Sigmoid colon (tissue), 7 donors: ENCODE measurements at places on chromosomes 12 and 14. TPM values are rescaled to one million over a fixed set of nuclear protein-coding genes. Genes with fewer than 3 reads are reported as not detected.

The INHBE gene
- total RNA-seq = not detected

The CCDC38 gene
- not detected for total RNA-seq

The DTX1 gene
- 8.0 TPM for total RNA-seq

The KRT4 gene
- not detected for total RNA-seq

The SPIC gene
- not detected for total RNA-seq

The SMIM41 gene
- 5.7 TPM for total RNA-seq

The RAB15 gene
- total RNA-seq = 4.8 TPM

The CLEC2B gene
- total RNA-seq = 15.8 TPM

The EIF2S3B gene
- not detected for total RNA-seq

The LPAR5 gene
- 1.5 TPM for total RNA-seq

The CCNK gene
- 20.5 TPM for total RNA-seq

The GRIP1 gene
- 14.0 TPM for total RNA-seq

The CCDC60 gene
- 1.3 TPM for total RNA-seq

The LRRC10 gene
- total RNA-seq = not detected

The SRGAP1 gene
- total RNA-seq = 8.0 TPM

The CATSPERB gene
- 6.7 TPM for total RNA-seq
